K562 (cell line): ENCODE measurements at places on chromosomes 11 and 22.
A peak's percentile ranks its signal among the peaks of the same experiment; 100 is the strongest.

DNA sequence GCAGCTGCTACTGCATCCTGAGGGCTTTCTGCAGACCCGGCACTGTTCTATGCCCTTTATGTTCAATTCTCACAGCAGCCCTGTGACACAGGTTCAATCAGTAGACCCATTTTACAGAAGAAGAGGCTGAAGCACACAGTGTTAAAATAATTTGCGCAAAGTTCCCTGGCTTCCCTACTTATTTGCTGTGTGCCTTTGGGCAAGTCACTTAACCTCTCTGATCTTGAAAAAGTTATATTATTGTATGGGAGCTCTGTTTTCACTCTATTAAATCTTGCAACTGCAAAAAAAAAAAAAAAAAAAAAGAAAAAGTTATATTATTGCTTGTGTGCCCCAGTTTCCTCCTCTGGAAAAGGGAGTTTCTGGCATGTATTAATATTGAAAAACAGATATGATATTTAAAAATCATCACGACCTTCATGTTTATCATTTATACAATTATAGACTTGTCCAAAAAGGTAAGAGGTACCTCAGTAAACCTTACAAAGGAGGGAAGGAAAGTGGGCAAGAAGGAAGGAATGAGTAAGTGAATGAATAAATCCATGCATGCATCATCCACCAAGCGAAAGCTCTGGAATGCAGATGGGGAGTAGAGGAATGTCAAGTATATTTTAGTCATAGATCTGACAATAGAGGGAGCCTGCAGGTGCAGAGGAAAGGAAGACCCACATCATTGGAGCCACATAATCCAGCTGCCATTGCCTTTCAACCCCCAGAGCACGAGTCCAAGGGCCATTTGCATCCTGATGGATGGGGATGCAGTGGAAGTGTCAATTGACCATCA lies 21.2 kb upstream of the ISX start:
- no peak for DNase-seq

DNA sequence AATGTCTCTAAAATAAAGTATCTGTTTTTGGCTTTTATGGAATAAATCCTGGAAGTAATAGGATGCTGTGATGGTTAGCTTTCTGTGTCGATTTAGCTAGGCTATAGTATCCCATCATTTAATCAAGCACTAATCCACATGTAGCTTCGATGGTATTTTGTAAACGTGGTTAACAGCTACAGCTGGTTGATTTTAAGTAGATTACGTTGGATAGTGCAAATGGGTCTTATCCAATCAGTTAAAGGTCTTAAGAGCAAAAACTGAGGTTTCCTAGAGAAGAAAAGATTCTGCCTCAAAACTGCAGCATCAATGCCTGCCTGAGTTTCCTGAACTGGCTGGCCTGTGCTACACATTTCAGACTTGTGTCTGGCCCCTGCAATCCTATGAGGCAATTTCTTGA lies 314.2 kb upstream of the SORL1-AS1 start:
- no peak for DNase-seq

- DNase-seq, result no peak
Observed at GRCh38 chr11:94946812-94947211, 26.5 kb downstream of the CWC15 start.

- DNase-seq, result no peak
Observed at GRCh38 chr11:97865424-97866012, 1155.2 kb upstream of the CNTN5 start.

- no peak for DNase-seq
Observed at GRCh38 chr11:44320289-44320973, 10.5 kb upstream of the ALX4 start.

DNA sequence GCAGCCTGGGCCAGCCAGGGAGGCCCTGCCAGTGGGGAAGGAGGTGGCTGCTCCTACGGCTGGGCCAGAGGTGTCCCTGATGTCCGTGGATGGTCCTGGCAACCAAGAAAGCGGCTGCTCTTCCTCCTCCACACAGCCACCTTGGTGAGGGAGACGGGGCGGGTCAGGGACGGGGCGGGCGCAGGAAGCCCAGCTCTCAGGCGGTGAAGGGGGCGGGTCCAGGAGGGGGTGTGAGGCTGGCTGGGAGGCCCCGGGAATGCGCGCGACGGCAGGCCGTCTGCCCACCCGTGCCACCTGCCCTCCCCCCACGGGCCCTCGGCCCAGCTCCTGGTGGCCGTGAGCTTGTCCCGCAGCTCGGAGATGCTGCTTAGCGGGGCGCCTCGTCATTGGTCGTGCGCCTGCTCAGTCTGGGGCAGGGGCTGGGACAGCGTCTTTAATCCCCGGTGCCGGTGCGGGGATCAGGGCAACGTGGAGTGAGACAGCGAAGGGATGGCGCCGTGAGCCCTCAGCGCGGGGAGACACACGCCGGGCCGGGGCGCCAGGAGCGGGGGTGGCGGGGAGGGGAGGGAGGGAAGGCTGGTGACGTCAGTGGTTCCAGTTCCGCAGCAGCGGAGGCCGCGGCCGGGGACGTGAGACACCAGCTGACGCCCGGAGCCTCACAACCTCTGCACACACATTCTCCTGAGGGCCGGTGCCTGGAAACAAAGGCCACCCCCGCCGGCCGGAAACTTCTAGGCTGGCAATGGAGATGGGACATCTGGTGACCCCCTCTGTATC lies 6.7 kb upstream of the BRSK2 start:
- peak; percentile 65 for DNase-seq

DNA sequence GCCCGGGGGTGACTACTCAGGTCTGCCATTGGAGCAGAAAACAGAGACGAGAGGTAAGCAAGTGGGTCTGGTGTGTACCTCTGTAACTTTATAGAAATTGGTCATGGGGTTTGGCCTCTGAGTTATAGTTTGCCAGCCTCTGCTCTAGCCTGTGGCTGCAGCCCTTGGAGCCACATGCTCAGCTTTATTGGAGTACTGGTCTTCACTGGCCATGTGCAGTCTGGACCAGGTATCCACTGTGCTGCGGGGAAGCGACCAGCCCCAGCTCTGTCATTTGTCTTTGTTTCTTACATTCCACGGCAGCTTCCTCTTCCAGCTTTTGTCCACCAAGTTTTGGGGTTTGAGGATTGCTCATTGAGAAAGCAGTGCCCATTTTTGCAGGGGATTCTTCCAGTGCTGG lies 453.4 kb downstream of the TBC1D22A start:
- DNase-seq, result no peak

DNA sequence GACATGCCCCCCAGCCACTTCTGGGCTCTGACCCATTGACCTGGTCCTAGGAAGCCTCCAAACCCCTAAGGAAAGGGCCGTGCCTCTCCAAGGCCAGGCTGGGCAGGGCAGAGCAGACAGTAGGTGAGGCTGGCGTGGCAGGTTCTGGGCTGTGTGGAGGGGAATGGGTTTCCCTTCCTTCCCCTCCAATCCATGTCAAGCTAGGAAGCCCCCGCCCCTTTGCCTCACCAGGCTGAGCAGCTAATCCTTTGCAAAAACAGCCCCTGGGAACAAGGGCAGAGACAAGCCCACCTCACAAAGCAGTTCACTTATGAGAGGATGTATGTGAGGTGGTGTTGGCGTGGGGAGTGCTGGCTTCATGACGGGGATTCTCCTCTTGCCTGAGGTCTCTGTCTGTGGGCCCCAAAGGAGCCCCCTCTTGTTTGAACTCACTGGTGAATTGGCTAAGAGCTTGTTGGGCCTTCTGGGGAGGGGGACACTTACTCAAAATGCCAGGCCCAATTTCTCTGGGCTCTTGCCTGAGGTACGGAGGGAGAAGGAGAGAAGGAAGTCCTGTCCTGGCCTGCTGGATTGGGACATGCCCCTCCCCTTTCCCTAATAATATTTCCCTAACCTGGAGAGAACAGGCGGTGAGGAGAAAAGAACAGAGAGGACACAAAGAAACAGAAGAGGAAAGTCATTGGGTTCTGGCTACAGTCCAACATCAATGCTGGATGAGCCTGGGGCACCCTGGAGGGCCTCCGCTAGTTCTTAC lies 1.6 kb upstream of the TRIM29 start:
- DNase-seq, result no peak
